ENCODE measurements at places on chromosomes 13 and 19.
A peak's percentile ranks its signal among the peaks of the same experiment; 100 is the strongest.

DNA sequence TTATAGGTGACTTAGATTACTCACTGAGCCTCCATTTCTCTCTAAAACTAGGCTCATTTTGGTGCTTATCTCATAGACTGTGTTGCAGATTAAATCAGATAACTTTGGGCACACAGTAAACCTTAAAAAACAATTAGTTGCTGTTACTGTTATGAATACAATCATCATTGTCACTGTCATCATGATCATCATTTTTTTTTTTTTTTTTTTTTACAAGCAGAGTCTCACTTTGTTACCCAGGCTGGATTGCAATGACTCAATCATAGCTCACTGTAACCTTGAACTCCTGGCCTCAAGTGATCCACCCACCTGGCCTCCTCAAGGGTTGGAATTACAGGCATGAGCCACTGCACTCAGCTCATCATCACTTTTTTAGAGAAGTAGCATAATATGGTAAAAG is 60.0 kb downstream of the VWA8 start:
- no peak for DNase-seq

GRCh38 chr13:110319774-110320509 is 12.9 kb downstream of the COL4A2 start:
- no peak for DNase-seq

DNA sequence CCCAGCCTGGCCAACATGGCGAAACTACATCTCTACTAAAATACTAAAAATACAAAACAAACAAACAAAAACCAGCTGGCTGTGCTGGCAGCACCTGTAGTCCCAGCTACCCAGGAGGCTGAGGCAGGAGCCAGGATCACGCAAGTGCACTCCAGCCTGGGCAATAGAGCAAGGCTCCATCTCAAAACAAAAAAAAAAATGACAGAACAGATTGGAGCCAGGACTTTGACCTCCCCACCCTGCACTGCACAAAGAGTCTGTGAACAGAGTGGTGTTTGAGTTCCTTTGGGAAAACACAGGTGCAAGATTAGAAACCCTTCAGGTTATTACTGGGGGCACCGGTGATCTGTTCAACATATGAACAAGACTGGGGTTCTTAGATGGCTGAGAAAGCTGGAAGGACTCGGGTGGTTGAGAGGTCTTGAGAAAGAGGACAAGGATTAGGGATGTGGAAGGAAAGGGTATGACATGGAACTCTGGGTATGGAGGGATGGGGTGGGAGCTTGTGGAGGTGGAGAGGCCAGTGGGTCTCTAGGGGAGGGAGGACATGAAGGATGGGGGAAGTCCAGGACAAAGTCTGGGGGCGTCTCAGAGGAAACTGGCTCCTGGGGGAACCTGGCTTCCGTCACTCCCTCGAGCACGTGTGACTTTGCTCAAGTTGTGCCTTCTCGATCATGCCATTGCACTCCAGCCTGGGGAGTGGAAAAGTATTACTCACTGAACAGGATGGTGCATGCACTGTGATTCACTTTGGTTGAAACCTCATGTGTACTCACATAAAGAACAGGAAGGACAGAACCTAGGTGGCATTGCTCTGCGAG is 25.9 kb downstream of the RCN3 start:
- no peak for DNase-seq

- DNase-seq: peak; percentile 7
These were observed 1.7 kb downstream of the GTF3A start for GRCh38 chr13:27425918-27426630.

GRCh38 chr19:46076951-46077814 is 36.4 kb upstream of the IGFL4 start:
- no peak for DNase-seq

GRCh38 chr19:17543986-17544385 is 11.5 kb upstream of the COLGALT1 start:
- DNase-seq: no peak

GRCh38 chr13:46195016-46195415 is 13.0 kb upstream of the LCP1 start:
- DNase-seq: no peak

- no peak for DNase-seq
These were observed 238.0 kb upstream of the SOX21 start for GRCh38 chr13:94950303-94950702.

- no peak for DNase-seq
These were observed 3.4 kb upstream of the FLT3LG start for GRCh38 chr19:49470615-49470978.
